ENCODE measurements at places on chromosomes 13 and 19.
A peak's percentile ranks its signal among the peaks of the same experiment; 100 is the strongest.

DNA sequence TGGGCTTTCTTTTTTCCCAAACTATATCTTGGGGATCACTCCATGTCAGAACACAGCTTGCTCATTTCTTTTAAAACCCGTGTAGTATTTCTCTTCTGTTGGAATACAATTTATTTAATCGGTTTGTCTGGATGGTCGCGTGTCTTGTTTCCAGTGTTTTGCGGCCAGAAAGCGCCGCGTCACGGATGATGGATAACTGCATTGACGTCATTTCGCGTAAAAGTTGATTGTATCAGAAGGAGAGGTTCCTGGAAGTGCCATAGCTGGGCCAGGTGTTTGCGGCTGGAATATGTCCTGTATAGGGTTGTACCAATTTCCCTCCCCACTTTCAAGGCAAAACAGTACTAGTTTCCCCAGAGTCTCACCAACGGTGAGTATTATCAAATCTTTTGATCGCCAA lies 9.7 kb downstream of the ACTL9 start:
- DNase-seq: no peak

GRCh38 chr19:47176627-47177090 lies 46.0 kb downstream of the SAE1 start:
- no peak for DNase-seq

GRCh38 chr19:11203194-11204075 lies 6.1 kb upstream of the KANK2 start:
- peak; percentile 44 for DNase-seq

GRCh38 chr19:15913830-15914229 lies 16.0 kb upstream of the CYP4F2 start:
- DNase-seq: no peak

DNA sequence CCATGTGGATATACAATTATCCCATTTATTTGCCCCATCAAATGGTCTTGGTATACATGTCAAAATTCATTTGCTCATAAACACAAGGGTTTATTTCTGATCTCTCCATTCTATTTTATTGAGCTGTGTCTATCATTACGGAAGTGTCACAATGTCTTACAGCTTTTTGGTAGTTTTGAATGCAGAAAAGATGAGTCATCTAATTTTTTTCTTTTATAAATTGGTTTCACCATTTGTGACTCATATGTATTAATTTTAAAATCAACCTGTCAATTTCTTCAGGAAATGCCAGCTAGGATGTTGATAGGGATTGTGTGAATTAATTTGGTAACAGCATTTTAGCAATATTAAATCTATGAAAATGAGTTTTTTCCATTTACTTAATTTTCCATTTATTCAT lies 2549.4 kb downstream of the PCDH9 start:
- no peak for DNase-seq

GRCh38 chr19:806815-807421 lies 9.7 kb downstream of the PTBP1 start:
- no peak for DNase-seq

- no peak for DNase-seq
Measured at GRCh38 chr13:84705982-84706710, 823.9 kb upstream of the SLITRK1 start.

GRCh38 chr19:47035127-47036096 lies 13.0 kb downstream of the TMEM160 start:
- DNase-seq: peak; percentile 91

GRCh38 chr13:56864451-56864850 lies 276.3 kb upstream of the PRR20A start:
- DNase-seq: no peak

DNA sequence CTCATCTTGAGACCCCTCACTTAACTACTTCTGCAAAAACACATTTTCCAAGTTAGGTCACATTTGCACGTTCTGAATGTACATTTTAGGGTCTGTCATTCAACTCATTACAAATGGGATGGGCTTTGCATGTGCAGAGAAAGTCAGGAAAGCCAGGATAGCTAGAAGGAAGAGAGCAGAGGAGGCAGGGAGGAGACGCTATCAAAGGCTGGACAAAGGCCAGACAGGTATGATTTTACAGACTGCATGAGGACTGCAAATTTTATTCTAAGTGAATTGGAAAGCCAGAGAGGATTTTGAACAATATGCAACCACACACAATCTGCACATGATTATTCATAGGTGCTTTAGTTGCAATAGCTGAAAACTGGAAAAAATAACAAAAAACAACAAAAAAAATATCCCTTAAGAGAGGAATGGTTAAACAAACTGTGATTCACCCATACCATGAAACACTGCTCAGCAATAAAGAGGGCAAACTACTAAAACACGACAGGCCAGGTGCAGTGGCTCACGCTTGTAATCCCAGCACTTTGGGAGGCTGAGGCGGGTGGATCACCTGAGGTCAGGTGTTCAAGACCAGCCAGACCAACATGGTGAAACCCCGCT lies 21.1 kb downstream of the SYDE1 start:
- DNase-seq: no peak

DNA sequence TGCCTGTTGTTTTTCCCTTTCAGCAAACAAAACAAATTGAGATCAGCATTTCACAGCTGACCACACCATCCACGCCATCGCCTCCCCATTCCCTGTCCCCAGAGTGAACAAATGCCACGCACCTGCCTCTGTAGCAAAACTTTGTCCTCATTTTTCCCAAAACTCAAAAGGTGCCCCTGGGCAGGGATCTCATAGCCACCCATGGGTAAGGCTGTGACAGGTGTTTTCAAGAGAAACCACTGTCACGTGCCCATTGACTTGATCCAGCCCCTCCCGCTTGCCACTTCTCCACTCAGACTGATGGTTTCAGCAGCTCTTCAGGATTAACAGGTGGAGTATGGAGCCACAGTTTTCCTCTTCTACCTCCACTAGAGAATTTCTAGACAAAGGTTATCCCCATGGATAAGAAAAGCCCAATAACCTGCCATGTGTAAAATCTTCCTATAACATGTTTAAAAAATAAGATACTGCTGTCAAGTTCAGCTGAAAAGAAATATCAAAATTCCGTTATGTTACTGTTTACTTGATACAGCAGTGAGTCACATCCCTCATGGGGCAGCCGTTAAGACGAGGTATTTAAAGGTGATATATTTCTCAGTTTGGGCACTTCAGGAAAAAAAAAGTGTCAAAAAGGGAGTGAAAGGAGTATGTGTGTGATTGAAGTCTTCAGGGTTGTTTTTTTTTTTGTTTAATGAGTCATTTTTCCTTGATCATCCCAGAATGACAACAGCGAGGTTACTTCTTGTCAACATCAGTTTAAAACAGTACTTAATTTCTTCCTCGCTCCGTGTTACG lies 63.5 kb upstream of the GPR183 start:
- DNase-seq: no peak

DNA sequence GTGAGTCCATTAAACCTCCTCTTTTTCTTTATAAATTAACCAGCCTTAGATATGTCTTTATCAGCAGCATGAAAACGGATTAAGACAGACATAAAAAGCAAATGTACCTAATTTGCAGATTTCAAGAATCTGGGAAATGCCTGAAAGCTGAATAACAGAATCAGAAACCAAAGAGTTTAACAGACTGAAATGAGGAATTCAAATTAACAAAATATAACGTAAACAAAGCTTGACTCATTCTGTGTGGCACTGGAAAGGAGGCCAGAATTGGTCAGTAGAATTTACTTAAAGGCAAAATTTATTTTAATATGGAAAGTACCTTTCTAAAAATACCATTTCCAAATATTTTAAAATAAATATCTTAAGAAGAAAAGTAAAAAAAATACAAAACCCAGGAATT lies 540.6 kb upstream of the HTR2A start:
- no peak for DNase-seq
